ENCODE measurements at places on chromosomes 5 and 9.

DNA sequence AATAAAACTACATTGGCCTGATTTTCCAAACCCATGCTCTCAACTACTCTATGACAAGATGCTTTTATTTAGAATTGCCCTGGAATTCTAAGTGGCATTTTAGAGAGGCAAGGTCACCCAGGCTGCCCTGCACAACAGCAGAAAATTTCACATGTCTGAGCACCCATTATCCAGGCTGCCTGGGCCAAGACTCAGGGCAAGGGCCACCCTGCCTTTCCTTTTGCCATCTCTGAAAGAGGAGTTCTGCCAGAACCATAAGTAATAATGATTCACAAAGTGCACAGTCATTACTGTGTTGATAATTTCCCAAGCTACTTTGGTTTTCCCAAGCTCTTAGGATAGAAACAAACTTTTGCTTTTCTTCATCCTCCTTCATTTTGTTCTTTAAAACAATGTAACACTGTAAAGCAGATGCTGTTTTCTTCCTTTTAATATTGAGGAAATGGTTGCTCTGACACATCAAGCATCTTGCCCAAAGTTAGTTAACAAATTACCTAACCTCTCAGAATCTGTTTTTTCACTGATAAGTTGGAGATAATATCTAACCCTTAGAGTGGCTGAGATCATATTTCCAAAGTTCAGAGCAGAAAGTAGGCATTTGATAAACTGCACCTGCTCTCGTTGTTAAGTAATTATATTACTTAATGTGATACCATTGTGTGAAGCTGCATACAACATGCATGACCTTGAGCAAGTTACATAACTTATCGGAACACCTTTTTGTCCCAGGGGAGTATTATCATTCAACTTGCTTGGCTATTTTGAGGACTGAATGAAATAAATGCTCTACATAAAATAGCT lies 325.6 kb downstream of the PRELID2 start:
- no peak for DNase-seq

DNA sequence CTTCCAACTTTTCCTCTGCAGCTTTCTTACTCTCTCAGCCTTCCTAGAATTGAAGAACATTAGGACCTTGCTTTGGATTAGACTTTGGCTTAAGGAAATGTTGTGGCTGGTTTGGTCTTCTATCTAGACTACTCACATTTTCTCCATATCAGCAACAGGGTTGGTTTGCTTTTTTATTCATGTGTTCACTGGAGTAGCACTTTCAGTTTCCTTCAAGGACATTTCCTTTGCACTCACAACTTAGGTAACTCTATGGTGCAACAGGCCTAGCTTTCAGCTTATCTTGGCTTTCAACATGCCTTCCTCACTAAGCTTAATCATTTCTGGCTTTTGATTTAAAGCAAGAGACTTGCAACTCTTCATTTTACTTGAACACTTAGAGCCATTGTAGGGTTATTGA lies 153.1 kb downstream of the CCDC192 start:
- DNase-seq, result no peak

- no peak for DNase-seq
Observed at GRCh38 chr5:652023-652515, 39.9 kb downstream of the CEP72 start.

DNA sequence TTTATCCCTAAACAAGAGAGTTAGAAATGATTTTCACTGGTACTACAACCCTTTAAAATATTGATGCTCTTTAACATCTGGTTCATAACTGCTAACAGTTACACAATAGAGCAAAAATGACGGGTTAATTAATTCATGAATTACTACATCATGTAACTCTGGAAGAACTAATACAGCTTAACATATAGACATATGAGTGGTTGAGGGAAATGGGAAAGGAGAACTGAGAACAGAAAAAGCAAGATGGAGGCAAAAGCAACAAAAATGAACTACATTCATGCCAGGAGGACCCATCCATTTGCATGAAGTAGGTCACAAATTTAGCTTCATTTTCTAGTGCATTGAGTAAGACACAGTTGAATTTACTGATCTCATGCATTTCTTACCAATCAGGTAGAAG lies 61.8 kb downstream of the C9 start:
- no peak for DNase-seq

DNA sequence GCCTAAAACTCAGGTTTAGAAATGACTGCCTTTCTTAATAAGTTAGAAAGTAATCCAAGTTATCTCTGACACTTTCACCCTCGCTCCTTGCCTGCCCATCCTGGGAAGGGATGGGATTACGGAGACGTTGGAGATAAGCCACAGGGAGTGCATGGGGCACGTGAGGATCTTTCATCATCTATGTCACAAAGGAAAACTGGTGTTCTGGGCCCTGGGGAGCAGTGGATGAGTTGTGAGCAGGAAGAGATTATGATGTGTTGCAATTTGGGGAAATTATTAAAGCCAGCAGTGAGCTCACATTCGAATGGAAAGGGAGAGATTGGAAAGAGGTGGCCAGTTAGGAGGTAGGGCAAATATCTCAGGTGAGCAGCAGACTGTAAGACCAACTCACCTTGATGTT lies 12.8 kb downstream of the AFAP1L1 start:
- DNase-seq, result no peak
